ENCODE measurements at places on chromosomes 2 and 18.

GRCh38 chr2:95166065-95166763, 605 bp downstream of the ZNF2 start:
- no peak for DNase-seq

DNA sequence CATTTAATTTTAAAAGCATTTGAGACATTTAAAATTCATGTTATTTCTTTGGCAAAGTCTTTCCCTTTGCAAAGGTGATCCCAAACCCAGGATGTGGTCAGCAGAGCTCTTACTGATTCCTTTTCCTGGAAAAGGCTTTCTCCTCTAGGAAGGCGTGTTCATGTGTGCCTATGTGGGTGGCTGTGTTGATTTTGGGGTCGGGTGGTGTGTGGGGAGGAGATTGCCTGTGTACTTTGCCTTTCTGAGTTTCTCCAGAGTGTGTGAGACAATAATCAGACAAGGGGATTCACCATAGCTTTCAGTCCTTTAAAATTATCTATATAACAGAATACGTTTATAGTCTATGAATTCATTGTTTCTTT, 173.2 kb downstream of the SOCS6 start:
- DNase-seq: no peak

- no peak for DNase-seq
These were observed 369.9 kb downstream of the CLIP4 start for GRCh38 chr2:29485117-29485516.

- DNase-seq: no peak
These were observed 52.2 kb upstream of the GPC1 start for GRCh38 chr2:240383099-240383758.

DNA sequence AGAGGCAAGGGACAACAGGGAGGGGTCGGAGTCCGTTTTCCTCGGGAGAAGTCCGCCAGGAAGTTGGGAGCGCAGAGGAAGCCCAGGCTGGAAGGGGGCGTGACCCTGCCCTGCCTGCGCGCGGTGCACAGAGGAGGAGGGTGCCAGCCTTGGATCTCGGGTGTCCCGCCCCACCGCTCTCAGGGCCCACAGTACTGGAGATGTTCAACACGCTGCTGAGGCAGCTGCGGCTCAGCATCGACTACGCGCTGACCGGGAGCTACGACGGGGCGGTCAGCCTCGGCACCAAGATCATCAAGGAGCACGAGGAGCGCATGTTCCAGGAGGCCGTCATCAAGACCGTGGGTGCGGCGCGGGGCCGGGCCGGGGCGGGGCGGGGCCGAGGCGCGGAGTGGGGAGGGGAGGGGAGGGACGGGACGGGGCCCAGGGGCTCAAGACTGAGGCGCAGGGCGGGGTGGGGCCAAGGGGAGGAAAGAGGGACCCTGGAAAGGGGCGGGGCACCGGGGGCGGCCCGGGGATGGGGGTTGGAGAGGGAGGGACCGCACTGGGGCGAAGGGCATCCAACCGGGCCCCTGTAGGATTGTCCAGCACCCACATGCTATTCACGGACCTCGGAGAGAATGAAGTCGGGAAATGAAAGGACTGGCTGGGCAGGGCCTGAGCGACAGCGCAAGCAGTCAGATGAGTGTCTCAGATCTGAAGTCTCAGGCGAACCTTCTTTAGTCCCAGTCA, 36.6 kb downstream of the POMC start:
- DNase-seq: no peak

GRCh38 chr2:24238158-24238557, 63.3 kb downstream of the FAM228A start:
- no peak for DNase-seq

DNA sequence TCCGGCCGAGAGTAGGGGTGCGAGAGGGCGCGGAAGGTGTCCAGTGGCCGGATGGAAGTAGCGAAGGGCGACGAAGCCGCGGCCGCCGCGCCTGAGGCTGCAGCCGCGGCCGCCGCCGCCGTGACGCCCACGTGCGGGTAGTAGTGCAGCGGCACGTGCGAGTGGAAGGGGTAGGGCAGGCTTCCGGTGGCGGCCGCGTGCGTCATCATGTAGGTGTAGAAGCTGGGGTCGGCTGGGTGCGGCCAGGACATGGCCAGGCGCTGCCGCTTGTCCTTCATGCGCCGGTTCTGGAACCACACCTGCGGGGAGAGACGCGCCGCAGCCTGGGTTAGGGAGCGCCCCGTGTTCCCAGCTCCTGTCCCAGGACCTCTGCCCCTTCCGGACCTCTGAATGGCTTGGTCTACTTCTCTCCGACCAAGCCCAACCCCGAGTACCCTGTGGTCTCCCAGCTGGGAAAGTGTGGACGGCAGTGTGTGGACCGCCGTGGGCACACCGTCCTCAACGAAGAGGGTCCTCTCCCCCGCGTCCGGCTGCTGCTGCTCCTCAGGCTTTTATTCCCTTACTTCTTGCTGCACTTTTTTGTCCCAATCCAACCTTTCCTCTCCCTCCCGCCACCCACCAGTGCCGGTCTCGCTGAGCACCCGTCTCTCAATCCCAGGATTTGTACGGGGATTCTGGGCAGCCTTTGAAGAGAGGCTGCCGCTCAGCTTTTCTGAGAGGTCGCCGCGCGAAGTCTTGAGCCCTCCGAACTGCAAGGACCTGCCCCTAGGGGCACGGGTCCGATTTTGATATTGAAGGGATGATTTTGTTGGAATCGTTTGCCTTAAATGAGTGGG, 3.0 kb downstream of the EVX2 start:
- DNase-seq: no peak

- DNase-seq: no peak
These were observed 127.2 kb downstream of the OSBPL1A start for GRCh38 chr18:24270358-24270936.

DNA sequence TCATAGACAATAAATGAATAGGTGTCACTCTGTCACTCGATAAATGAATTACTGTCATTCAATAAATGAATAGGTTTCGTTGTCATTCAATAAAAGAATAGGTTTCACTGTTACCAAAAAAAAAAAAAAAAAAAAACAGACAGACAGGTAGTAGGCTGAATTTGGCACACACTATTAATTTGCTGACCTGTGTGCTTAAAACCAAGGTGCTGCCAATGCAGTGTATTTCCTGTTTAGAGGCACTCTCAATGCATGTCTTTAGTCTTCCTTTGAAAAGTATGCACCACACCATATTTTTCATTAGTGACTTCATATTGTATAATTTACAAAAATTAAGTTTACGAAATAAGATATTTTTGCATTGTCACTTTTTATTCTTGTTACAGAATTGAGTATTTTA, 16.2 kb downstream of the ANKRD62 start:
- DNase-seq: no peak

DNA sequence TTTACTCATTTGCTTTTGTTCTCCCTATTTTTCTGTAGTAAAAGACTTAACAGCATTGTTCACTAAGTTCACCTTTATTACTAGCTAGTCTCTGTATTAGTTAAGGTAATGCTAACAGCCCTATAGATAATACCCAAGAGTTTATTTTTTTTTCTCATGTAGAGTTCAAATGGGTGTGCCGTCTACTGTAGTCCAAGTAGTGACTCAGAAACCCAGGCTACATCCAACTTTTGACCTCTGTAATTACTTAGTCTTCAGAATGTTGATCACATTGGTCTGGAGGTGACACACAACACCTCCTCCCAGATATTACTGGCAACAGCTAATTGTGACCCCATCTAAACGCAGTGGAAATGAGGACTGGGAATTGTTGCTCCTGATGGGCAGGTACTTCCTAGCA, 7.7 kb downstream of the COQ10B start:
- DNase-seq: no peak

DNA sequence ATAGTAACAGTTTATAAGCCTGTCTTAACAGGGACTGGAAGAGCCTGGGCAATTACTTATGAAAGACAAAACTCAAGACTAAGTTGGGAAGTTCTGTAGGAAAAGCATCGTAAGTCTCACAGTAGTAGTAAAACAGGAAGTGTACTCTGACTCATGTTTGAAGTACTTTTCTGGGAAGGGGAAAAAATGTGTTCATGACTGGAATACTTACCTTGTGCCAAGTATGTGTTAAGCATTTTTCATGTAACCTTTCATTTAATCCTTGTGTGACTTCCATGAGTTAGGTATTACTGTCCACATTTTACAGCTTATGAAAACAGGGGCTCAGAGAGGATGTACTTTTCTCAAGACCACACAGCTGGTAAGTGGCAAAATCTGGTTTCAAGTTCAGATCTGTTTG, 13.7 kb upstream of the SKOR2 start:
- DNase-seq: no peak

- DNase-seq: no peak
These were observed 20.1 kb upstream of the BMPR2 start for GRCh38 chr2:202355993-202356505.

- no peak for DNase-seq
These were observed 11.9 kb upstream of the RPL37A start for GRCh38 chr2:216486708-216487107.

- no peak for DNase-seq
These were observed 5.0 kb downstream of the B3GNT2 start for GRCh38 chr2:62200868-62201267.

DNA sequence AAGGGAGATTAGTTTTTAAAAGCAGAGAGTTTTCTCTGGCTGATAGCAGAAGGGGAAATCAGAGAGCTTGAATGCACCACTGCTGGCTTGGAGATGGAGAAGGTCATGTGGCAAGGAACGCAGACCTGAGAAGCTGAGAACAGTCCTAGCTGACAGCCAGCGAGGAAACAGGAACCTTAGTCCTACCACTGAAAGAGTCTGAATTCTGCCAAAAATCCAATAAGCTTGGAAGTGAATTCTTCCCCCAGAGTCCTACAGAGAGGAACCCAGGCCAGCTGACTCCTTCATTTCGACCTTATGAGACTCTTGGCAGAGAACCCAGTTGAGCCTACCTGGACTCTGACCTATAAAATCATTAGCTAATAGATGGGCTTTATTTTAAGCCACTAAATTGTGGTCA, 371.9 kb upstream of the TNP1 start:
- no peak for DNase-seq

Measured in stimulated activated CD4-positive, alpha-beta T cell treated with anti-CD3 and anti-CD28 coated beads, Interleukin-1b, Interleukin-23, amount 100 ng/mL, for 4 hours (primary cell).